ENCODE measurements at places on chromosomes 4 and X.

- no peak for DNase-seq
Measured at GRCh38 chr4:40699648-40700047, 50.1 kb upstream of the NSUN7 start.

DNA sequence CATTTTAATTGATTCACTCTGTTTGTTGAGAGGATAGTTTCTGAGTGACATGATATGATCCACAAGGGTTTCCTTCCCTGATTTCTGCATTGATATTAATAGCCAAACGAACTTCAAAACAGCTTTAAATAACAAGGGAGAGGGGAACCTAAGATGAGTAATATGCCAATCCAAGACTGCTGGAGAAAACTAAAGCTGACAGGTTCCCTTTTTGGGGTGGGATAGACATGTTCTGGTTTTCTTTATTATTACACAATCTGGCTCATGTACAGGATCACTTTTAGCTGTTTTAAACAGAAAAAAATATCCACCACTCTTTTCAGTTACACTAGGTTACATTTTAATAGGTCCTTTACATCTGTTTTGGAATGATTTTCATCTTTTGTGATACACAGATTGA is 182.2 kb downstream of the AR start:
- DNase-seq: no peak

DNA sequence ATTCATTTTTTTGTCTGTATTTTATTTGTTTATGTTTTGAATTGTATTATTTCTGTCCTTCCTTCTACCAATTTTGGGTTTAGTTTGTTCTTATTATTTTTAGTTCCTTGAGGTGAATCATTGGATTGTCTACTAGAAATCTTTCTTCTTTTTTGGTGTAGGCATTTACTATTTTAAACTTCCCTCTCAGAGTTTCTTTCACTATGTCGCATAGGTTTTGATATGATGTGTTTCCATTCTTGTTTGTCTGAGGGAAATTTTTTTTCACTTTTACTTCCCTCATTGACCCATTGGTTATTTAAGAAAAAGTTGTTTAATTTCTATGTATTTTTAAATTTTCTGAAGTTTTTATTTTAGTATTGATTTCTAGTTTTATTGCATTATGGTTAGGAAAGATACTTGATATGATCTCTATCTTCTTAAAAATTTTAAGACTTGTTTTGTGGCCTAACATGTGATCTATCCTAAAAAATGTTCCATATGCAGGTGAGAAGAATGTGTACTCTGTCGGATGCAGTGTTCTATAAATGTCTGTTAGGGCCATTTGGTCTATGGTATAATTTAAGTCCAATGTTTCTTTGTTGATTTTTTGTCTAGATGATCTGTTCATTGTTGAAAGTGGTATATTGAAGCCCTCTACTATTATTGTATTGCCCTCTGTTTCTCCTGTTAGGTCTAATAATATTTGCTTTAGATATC is 68.8 kb downstream of the IL15 start:
- DNase-seq: no peak

DNA sequence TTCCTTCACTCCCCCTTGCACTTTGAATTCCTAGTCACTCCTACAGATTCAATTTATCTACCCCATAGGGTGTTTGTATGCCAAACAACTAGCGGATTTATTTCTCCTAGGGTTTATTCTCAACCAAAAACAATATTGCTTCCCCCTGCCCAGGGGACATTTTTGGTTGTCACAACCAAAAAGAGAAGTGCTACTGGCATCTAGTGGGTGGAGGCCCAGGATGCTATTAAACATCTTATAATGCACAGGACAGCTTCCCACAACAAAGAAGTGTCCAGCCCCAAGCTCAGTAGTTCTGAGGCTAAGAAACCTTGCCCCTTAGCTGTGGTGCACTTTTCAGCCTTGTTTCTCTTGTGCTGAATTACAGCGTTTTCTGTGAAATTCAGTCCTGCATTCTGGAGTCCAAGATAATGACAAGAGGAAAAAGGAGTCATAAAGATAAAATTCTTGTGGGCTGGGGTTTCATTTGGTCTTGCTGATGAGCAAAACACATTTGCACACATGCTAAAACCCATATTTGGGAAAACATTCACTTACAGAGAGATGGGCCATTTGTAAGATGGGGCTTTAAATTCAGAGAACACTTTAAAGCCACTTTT is 11.2 kb upstream of the SYTL4 start:
- DNase-seq: no peak

DNA sequence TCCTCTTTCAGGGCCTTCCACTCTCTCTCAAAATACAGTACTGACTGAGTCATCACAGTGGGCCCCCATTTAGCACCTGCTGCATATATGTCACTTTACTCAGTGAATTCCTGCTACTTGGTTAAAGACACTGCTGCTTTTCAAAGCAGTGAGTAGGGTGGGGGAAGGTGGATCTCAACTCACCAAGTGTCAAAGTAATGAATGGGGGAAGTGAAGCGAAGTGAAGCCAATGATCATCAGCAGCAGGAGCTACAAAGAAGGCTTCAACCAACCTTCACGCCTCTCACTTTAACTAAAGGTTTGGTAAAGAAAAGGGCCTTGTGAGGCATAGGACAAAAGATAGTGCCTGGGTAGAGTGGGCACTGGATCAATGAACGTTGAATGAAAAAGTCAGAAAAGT is 424.1 kb downstream of the SMARCA1 start:
- DNase-seq: no peak

- DNase-seq: no peak
Measured at GRCh38 chr4:9608300-9608699, 164.1 kb downstream of the DEFB131A start.

DNA sequence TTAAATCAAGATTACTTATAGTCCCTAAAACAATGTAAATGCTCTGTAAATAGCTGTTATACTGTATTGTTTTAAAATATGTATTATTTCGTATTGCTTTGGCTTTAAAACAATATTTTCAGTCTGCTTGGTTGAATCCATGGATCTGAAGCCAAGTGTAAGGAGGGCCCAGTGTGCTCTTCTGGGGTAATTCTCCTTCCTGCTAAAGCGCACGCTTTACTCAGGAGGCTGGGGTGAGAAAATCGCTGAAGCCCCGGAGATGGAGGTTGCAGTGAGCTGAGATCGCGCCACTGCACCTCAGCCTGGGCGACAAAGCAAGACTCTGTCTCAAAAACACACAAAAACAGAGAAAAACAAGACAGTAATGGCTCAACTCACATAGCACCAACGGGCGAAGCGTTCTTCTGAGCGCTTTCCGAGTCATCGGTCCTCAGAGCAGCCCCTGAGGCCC is 391 bp upstream of the IDUA start:
- no peak for DNase-seq

DNA sequence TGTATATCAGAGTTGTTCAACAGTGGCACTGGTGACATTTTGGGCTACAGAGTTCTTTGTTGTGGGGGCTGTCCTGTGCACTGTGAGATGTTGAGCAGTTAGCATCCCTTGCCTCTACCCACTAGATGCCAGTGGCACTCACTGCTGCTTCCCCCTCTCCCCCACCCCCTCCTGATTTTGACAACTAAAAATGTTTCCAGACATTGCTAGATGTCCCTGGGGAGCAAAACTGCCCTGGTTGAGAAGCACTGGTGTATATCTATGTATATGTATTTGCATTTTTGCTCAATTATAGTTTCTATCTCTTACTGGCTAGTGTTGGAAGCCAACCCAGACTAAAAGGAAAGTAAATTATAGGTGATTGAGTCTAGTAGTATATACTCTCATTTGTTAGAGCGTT is 2.4 kb downstream of the TMEM131L start:
- no peak for DNase-seq

DNA sequence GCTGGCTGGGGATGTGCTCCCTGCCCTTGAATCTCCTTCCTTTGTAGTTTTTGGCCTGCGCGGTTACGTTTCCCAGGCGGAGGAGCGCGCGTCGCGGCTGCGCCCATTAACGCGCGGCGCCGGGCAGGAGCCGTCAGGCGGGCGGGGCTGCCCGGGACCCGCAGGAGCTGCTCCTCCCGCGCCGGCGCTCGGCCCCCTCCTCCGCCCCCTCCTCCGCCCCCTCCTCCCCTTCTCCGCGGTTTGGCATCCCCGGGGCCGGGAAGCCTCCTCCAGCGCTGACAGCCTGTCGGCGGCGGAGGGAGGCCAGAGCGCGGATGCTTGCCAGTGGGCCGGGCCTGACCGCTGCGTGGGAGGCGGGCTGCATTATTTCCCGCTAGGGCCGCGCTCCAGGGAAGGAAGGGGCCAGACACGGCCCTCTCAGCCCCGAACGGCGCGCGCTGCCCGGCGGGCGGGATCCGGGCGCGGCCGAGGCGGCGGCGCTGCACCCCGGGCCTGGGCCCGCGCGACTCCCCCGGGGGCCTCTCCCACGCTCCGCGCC is at the start of gene DCLK2:
Gene DCLK2, plus strand, starts transcription at position 405 of the 538 bp plus-strand sequence. CDS start 583 bp downstream, outside the sequence.
- no peak for DNase-seq

- DNase-seq: no peak
Measured at GRCh38 chr4:17490575-17491059, 21.3 kb downstream of the QDPR start.

DNA sequence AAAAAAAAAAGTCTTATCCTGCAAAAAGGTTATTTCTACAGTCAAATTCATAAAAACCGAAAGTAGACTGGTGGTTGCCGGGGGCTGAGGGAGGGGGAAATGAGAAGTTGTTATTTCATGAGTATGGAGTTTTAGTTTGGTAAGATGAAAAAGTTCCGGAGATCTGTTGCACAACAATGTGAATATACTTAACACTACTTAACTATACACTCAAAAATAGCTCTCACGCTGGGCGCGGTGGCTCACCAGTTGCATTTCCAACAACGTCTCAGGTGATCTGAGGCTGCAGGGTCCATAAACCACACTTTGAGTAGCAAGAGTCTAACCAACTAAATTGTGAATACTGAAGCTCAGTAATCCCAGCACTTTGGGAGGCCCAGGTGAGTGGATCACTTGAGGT is 52.4 kb downstream of the ANOS1 start:
- no peak for DNase-seq

DNA sequence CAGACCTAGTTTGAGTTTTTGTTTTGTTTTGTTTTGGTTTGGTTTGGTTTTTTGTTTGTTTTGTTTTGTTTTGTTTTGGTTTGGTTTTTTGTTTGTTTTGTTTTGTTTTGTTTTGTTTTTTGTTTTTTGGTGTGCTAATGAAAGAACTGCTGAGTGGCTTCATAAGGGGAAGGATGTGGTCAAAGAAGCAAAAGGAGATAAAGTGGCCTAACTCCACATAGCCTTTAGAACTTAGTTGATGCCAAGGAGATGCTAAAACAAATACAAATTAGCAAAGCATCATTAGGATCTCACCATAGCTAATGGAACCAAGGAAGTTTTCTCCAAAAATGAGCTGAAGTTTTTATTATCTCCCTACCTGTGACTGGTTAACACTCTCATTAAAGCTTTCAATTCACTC is 44.6 kb upstream of the TMEM164 start:
- no peak for DNase-seq

GRCh38 chr4:7546809-7547367 is 112.2 kb upstream of the PSAPL1 start:
- no peak for DNase-seq

GRCh38 chr4:169246279-169246678 is 24.5 kb downstream of the SH3RF1 start:
- no peak for DNase-seq

DNA sequence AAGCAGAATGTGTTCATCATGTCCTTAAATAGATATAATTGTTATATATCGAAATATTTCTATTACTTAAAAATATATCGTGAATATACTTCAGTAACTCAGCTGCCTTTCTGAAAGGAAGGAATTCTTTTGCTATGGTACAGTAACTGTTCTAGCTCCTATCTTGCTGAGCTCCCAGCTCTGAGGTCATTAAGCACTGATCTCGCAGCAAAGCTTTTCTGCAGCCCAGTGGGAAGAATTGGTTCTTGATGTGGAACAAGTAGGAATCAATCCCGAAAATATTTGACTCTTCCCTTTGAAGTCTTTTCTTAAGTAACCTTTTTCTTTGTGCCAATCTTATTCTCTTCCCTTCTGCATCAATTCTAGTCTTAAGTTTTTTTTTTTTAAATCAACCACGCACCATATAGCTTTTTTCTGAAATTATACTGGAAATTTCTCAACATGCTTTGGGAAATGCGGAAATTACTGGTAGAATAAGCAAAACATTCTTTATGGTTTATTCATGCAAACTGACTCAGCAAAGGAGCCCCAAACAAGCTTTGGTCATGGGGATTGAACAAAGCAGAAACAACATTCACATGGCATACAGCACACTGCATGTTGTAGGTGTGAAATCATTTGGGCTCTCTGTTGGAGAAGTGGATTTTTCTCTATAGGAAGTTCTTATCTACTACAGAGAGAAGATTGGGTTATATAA is 428.9 kb upstream of the GNPDA2 start:
- no peak for DNase-seq

DNA sequence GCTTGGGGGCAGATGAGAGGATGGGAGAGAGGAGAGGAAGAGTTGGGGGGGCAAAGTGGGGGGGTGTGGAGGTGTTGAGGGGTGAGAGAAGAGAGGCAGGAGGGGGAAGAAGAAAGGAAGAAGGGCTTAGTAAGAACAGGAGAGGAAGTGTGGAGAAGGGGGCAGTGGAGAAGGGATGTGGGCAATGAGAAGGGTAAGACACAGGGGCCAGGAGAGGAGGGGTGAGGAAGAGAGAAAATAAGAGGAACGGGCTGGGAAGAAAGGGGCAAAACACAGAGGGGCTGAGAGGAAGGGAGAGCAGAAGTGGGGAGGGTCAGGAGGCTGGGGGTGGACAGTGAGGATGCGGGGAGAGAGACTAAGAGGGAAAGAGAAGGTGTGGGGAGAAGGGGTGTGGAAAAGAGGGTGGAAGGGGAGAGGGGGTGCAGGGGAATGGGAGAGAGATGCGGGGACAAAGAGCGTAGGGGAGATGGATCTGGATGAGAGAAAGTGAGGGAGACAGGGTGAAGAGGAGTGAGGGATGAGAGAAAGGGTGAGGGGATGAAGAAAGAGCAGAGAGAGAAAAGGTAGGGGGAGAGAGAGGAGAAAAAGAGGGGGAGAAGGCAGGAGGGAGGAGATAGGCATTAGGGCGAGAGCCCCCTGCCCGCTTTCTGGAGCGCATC is 12.9 kb downstream of the SH3KBP1 start:
- DNase-seq: no peak

DNA sequence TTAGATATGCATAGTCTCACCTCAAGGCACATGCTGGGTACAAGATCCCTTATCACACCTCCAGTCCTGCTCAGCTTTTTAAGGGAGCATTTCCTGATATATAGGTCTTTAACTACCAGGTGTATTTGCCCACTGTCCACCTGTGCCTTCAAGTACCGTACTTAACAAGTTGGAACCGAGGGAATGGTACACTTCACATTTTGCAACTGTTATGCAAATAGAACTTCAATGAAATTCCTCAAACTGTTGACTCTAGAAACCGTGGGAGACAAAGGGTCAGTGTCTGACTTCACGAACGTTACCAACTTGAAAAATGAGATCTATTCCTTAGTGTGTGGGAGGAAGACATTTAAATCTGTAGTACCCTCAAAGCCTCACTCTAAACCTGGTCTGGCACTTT is 5.2 kb downstream of the TRIM2 start:
- no peak for DNase-seq

- DNase-seq: no peak
Measured at GRCh38 chr4:115927382-115927781, 814.0 kb upstream of the NDST4 start.
